ENCODE measurements at places on chromosomes 13 and 19.

- peak; percentile 27 for DNase-seq
Observed at GRCh38 chr19:6220385-6221191, 59.2 kb downstream of the MLLT1 start.

GRCh38 chr19:37370880-37371661 lies at the start of gene ZNF527:
ZNF527 (plus strand) TSS chr19:37371099; CDS start chr19:37374199, 3,100 bp downstream.
- DNase-seq = peak; percentile 91

DNA sequence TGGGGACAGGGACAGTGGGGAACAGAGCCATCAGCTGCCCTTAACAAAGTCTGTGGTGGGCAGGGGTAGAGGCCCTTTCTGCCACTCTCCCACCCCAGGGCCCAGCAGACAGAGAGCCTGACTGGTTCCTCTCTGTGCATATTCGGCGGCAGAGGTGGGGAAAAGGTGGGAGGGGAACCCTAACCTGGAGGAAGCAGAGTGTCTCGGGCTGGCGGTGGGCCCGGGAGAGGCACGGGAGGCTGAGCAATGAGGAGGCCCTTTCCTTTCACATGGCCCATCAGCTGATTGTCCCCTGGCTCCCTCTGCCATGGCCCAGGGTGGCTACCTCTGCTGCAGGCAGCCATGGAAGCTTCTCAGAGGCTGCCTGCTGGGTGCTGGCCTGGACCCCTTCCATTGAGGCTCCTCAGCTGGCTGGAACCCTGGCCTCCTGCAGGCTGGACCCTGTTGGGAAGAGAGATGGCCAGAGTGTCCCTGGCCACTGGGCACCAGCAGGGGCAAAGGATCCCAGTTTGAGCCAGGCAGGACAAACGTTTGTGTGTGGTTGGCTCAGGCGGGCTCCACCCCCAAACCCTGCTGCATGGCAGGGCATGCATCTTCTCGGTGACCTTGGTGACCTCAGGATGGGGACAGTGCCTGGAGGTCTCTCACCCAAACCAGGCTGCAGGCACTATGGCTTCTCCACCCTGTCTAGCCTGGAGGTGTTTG lies 202.8 kb upstream of the ZNF536 start:
- no peak for DNase-seq

GRCh38 chr13:98143157-98143553 lies 261 bp downstream of the FARP1 start:
- DNase-seq = no peak
